ENCODE measurements at places on chromosomes 4 and X.

GRCh38 chrX:154458116-154458953 lies at the start of gene PLXNA3:
TSS of gene PLXNA3 (plus strand) at chrX:154458281. CDS start at chrX:154460184, 1,903 bp downstream.
- DNase-seq, result no peak

DNA sequence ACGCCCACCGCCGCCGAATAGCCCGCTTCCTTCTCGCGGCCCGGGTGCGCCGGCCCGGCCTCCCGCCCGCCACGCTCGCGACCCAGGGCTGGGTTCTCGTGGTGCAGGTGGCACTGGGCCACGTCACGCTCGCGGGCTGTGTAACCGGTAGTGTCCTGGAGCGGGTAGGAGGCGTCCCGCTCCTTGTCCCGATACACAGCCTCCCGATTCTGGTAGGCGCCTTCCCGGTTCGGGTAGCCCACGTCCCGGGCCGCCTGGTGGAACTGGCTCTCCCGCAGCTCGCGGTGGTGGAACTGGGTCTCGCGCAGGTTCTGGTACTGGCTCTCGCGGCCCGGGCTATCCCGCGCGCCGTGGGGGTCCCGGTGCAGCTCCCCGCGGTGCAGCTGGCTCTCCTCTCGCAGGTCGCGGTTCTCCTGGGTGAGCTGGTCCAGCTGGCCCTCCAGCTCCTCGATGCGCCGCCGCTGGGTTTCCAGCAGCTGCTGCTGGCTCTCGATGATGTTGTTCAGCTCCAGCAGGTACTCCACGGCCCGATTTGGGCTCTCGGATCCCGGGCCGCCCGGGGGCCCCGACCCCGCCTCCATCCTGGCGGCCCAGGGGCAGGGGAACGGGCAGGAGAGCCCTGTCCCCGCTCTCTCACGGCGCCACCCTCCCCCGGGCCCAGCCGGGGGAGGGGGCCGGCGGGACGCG lies 39.3 kb upstream of the IQSEC2 start:
- DNase-seq, result no peak

- DNase-seq, result no peak
Measured at GRCh38 chr4:153623491-153623890, 60.6 kb upstream of the TLR2 start.

DNA sequence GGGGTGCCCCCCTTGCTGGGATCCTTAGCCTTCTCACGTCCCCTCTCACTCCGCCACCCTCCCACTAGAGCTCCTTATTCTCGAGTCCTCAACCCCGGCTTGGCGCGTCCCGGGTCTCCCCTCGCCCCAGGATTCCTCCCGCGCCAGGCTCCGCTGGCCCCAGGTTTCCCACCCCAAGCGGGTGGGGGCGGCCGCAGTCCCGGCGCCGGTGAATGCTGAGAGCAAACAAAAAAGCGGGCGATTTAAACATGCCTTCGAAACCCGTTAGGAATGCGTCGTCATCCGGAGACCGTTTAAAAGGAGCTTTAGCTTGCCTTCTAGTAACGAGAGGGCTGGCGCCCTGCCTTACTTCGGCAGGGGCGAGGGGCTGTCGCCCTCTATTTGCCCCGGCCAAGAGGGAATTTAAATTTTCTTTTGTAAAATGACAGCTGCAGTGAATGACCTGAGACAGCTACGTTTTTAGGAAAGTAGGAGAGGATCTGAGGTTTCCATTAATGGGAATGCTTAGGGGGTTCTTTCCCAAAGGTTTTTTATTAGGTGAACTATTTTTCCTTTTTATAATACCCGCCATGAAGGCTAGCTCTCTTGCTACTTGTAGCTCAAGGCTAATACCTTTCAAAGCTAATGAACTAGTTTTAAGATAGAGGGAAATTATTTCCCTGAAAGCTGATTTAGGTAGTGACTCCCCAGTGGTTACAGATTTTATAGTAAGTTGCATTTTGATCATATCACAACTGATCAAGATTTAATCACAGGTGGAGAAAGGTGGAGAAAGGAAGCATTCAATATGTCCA lies 3.1 kb downstream of the JADE1 start:
- DNase-seq, result no peak

DNA sequence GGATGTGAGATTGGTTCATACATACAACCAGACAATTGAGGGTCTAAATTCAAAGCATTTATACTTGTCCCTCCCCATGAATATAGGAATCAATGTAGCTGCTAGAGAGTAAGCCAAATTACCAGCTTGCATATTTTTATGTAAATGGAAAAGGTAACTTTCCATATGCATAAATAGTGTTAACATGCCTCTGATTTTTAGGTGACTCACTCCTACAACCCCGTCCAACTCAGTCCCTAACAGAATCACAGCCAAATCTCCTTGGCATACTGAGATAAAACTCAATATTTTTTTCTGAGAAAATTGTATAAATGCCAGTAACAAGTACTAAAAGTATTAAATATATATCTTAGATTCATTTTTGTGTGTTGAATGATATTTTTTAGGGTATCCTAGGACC lies 67.2 kb downstream of the INPP4B start:
- no peak for DNase-seq

DNA sequence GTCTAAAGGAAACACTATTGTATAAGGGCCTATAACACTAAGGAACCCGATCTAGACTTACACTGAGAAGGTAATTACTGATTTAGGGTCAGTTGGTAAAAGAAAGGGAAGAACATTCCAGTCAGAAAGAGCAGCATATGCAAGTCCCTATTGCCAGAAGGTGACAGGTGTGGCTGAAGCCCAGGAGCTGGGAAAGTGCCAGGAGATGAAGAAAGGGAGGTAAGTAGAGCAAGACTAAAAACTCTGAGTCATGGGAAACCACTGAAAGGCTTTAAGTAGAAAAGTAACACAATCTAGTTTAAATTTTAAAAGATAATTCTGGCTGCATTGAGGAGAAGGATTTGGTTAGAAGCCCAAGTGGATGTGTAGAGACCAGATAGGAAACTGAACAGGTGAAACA lies 77.7 kb upstream of the INTU start:
- no peak for DNase-seq

DNA sequence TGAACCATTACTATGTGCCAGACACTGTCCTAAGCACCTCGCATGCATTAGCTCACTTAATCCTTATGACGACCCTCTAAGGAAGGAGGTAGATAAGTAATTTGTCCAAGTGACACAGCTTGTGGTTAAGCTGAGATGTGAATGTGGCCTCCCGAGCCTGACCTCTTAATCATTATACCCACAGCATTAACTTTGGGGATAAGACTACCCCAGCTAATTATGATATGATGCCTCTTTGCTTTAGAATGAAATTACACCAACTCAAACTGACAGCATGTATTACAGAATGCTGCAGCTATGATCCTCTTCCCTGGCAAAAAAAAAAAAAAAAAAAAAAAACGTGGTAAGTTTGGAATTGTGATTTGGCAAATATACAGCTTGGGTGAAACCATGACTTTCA lies 53.5 kb downstream of the APBB2 start:
- DNase-seq, result no peak

Data from iPS DF 19.7 (cell line).